ENCODE measurements at places on chromosomes 3 and 15. TPM values are rescaled to one million over a fixed set of nuclear protein-coding genes. Genes with fewer than 3 reads are reported as not detected.

The COMMD2 gene
- total RNA-seq = 8.2 TPM

The ALDH1L1 gene
- 54.7 TPM for total RNA-seq

The IL20RB gene
- not detected for total RNA-seq

DNA sequence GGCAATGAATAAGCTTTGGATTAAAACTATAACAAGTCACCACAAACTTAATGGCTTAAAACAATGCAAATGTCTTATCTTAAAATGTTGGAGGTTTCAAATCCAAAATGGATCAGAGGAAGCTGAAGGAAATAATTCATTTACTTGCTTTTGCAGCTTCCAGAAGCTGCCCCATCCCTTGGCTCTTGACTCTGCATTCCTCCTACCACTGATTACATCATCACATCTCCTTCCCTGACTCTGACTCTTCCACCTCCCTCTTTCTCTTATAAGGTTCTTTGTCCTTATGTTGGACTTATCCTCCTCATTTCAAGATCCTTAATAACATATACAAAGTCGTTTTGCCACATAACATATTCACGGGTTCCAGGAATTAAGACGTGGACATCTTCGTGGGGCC, 982.8 kb upstream of the ROBO1 start:
- H3K27ac ChIP-seq = no peak overlapping the region
- DNase-seq = no peak
- H3K36me3 ChIP-seq = no peaks in the 10 kb centered on the region
- H3K4me1 ChIP-seq = no peaks in the 10 kb centered on the region

Data from body of pancreas (tissue), 4 donors.